ENCODE measurements at places on chromosomes 1 and 21.

GRCh38 chr1:50620680-50621329 lies 197.6 kb upstream of the DMRTA2 start:
- no peak for DNase-seq

DNA sequence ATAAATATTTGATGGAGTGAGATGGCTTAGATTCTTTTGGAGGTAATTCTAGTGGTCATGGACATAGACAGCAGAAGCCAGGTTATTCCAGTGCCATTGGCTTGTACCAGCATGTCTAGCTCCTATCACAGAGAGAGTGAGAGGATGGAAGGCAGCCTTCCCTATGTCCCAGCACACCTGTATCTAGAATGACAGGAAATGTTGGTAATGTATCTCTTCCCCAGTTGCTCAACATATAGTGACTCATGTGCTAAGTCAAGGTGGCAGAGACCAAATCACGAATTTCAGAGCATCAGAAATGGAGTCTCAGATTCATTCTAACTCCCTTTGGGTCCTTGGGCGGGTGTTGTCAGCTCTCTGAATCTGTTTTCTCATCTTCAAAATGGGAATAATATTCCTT lies 28.4 kb downstream of the METTL13 start:
- DNase-seq = no peak

DNA sequence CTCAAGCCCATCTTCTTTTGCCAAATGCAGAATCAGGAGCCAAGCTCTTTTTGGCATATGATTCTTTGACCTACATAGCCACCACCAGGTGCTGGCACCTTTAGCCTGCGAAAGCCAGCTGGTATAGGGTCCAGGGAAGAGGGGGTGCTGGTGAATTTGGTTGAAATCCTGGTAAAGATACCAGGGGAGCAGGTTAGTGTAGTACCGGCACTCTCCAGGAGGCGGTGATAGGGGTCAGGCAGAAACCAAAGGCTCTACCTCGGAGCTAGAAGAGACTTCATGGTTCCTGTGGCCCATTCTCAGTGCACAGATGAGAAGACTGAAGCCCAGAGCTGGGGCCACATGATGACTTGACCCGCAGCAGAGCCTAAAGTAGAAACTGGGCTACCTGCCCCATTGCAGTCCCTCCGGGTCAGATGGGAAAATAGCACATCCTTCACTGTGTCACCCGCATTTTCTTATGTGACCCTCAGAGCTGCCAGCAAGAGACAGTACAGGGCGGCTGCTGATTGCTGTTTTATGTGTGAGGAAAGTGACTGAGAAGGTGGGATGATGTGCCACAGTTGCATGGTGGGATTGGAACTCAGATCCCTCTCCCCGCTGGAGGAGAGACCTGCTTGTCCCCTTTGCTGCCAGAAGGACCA lies 36.0 kb upstream of the IL19 start:
- peak; percentile 38 for DNase-seq

DNA sequence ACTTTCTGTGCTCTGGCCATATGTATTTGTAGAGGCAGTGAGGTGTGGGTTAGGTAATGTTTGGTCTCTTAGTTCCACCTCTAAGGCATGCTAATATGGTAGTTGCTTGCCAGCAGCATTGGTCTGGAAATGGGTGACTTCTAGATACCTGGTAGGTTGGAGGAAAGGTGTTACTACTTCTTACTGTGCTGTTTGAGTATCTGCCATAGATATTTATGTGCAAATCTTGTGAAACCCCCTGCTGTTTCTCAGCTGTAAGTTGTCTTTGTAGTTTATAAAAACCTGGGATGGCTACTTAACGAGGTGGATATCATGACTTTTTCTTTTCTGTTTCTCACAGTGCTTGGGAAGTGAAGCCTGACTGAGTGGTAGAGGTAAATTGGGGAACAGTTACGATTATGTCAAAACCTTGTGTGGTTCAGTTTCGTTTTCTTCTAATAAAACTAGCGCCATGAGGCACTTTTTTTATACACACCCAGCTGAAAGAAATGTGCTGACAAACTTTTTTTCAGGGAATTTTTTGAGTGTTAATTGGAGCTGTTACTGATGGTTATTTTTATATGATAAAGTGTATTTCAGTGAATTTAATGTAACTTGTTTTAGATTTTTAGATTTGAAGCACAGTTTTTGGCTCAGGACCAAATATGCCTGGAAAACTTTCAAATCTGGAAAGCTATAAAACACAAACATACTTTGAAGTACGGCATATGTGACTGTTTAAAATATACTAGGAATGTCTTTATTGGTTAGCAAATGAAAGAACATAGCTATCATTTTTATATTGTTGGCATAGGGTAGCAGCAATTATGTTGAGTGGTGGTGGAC lies 42.1 kb downstream of the CAMSAP2 start:
- no peak for DNase-seq

DNA sequence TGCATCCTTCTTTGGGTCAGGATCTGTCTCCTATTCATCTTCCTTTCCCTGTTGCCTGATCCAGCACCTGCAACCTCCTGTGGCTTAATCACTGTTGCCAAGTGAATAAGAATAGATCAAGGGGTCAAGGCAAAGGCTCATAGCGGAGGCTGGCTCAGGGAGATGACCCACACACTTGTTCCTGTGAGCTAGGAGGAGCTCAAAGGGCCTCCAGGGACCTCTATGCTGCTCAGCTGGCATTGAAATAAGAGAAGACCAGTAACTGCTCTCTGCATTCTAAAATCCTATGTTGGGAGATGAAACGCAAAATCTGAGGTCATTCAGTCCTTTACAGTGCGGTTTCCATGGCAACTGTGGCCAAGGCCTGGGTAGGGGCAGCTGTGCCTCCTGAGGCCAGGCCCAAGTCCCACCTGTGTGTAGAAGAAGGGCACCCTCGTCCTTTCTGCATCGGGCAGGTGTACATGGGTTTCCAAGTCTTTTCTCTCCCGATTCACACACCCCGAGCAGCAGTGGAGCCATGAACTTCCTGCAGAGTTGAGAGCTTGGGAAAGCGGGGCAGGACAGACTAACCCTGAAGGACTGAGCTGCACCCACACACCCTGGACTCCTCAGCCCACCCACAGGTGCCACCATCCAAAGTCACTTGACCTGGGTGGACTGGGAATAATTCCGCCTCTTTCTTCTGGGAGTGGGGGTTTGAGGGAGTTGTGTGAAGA lies 27.8 kb upstream of the STUM start:
- DNase-seq = no peak

- DNase-seq = no peak
Measured at GRCh38 chr1:187070076-187070475, 241.3 kb downstream of the PLA2G4A start.

DNA sequence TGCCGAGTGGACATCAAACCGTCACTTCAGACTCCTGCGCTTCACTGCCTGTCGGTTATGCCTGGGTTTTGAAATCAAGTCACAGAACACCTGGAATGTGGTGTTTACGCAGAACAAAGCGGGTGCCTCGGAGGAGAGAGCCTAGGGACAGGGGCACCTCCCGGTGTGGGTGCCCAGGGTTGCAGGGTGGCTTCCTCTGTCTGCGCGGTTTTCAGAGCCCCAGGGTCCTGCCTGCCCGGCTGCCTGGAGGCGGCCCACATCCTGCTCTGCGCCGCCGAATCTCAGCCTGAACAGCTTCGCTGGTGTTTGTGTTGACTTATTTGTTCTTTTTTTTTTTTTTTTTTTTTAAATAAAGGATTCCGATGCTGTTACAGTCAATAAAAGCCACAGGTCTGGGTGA lies 113.5 kb upstream of the COL6A1 start:
- no peak for DNase-seq

GRCh38 chr1:208933984-208934525 lies 649.5 kb upstream of the CAMK1G start:
- DNase-seq = no peak

DNA sequence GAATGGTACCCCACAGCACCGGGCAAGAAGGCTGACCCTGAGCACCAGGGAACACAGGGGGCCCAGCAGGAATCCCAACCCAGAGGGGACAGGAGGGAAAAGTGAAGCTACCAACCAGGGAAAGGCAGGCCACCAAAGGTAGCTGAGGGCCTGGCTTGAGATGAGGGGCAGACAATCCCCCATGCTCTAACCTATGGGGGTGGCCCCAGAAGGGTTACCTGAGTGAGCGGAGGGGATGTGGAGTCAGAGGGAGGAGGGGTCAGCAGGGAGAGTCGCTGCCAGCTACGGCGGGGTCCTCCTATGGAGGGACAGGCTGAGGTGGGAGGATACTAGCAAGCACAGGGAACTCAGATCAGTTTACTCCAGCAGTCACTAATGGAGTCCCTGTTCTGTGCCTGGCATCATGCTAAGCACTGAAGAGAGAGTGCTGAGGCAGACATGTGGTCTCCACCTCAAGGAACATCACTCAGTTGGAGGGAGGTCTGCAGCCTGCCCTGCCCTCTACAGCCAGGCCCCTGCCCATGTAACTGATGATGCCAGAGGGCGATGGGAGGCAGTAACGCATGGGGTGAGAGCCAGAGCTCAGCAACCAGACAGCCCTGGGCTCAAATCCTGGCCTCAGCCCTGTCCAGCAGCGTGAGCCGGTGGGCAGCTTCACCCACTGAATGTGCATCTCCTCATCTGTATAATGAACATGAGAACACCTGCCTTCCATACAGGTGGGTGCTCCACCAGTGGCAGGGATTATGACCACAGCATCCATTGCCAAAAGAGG lies 21.3 kb downstream of the CYB5RL start:
- DNase-seq = no peak

DNA sequence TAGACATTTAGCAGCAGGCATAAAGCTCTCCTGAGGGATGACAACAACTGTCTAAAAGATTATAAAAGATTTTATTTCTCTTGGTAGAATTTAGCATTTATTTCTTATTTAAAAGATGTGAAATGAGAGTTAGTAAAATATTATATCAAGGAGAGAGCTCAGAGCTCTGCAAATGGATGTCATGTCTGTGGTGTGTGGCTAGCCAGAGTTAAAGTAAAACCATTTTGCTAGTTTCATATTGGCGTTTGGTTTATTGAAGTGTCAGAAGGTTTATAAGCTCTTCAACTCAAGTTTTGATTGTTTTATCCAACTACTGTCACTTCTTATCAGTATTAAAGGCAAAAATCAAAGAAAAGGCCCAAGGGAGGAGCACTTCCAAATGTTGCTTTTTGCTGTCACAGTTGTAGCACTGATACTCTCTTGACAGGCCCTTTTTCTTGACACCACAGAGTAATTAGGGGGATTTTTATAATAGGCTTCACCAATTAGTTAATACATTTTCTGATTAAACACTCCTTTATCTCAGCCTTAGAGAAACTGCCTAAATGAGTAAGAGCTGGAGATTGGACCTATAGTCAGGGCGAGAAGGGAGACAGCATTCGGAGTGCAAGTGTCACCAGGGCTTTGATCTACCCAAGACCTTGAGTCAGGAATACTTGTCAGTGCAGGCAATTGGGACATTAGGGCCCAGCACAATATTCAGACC lies 233.9 kb downstream of the PTBP2 start:
- DNase-seq = no peak

DNA sequence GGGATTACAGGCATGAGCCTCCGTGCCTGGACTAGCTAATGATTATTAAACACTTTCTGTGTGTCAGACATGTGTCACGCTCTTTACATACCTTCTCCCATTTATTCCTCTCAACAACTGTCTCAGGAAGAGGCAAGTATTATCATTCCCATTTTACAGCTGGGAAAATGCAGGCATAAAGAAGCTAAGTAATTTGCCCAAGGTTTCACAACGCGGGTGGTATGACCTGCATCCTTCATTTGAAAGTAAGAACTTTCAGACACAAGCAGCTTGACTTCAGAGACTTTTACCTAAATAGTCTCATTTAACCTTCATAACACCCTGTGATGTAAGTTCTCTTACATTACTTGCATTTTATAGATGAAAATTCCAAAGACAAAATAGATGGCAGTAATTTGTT lies 1.0 kb upstream of the ZSCAN20 start:
- DNase-seq = no peak

DNA sequence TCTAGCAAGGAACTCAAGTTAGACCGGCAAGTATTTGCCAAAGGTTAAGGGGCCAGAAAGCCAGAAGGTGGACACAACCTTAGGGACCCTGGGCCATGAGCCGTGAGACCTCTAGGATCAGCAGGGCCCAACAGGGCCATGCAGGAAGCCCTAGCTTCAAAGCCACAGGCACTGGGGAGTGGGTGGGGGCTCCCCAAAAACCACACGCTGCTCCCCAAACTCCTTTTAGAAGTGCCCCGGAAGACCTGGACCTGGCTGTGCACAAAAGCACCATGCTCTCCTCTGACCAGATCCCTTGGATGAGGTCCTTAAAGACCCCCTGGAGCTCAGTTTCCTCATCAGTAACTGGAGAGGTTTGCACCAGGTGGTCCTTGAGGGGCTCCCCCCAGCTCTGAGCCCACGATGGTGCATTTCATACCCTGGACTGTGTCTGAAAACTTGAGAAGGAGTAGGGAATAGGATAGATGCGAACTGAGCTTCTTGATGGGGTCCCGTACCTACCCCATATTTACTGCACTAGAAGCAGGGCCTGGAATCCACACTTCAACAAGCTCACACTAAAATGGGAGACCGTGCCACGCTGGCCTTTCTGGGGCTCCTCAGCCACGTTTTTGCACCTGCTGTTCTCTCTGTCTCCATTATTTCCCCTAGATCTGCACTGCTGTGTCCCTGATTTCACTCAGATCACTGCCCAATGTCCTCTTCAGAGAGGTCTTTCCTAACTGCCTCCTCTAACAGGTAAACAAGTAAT lies 40.6 kb upstream of the LBR start:
- no peak for DNase-seq

DNA sequence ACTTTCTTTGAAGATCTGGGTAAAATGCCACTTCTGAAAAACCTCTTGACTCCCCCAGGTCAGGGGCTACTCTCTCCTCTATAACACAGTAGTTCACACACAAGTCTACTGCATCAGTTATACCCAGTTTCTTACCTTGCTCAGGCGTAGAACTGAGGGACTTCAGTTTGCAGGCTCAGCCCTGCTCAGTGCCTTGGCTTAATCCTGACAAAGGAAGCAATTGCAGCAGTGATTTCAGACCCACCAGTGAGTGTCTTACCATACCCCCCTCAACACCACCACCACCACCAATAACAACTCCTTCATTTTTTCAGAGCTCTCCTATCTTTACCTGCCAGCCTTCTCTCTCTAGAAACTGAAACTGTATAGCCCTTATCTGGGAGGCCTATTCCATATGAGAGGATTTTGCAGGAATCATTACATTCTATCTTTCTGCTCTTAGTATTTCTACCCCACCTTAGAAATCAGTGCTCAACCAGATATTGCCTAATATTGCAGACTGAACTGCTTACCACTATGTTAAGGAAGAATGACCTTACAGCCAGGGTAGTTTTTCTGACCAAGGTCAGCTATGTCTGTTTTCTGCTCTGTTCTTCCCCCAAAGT lies 105.5 kb upstream of the S1PR1 start:
- DNase-seq = no peak

GRCh38 chr1:25704267-25704691 lies 87.7 kb downstream of the MAN1C1 start:
- DNase-seq = no peak

DNA sequence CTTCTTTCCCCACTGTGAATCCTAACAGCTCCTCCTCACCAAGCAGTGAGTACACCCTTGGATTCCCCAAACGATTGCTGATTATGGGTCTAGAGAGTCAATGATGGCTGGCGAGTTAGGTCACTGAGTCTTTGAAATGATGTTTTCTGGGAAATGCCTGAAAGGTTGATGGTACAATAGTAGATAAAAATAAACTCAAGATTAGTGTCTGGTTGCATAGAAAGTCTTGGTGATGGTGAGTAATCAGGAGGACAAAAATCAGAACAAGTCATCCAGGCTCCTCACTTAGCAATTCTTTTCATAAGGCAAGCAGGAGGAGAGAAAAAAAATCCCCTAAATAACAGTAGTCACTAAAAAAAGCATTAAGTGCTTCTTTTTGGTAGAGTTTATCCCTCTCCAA lies 22.6 kb downstream of the HLX start:
- no peak for DNase-seq

GRCh38 chr1:62500210-62500609 lies 63.4 kb downstream of the USP1 start:
- DNase-seq = no peak
